ENCODE measurements at places on chromosomes 7 and 10.
A peak's percentile ranks its signal among the peaks of the same experiment; 100 is the strongest.

GRCh38 chr10:80493522-80494051 lies 39.5 kb downstream of the TSPAN14 start:
- no peak for DNase-seq

DNA sequence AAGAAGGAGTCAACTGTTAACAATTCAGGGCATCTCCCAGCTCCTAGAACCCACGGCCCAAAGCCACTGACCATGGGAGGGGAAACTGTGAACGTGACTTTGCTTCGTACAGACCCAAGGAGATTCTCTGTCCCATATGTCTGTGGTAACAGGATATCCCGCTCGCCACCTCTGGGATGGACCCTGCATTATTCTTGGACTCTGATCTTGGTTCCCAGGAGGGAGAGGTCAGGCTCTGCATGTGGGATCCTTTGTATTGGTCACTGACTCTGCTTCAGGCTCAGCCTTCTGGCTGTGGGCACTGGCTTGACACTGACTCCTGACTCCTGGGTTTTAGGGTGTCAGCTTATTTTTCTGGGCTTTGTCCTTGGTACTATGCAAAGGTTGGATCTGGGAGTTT lies 13.5 kb upstream of the MBL2 start:
- DNase-seq: no peak

- DNase-seq: no peak
Measured at GRCh38 chr7:106417273-106417902, 132.6 kb upstream of the NAMPT start.

DNA sequence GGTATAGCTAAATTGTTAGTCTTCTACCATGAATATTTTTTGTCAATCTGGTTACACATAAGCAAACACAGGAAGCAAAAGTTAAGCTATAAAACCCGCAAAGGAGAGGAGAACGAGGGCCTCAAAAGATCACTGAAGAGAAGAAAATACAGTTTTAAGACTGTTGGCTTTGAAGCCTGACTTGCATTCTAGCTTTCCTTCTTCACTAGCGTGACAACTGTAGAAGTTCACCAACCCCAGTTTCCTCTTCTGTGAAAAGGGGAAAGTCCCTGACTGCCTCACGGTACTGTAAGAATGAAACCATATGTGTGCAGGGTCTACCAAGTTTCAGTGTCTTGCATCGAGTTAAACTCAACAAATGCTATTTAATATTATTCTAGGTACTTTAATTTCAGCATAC lies 7.5 kb upstream of the LRRN3 start:
- DNase-seq: peak; percentile 78

- no peak for DNase-seq
Measured at GRCh38 chr7:119256001-119256400, 1017.0 kb upstream of the KCND2 start.

GRCh38 chr10:102230861-102231356 lies 4.8 kb downstream of the ELOVL3 start:
- DNase-seq: no peak

DNA sequence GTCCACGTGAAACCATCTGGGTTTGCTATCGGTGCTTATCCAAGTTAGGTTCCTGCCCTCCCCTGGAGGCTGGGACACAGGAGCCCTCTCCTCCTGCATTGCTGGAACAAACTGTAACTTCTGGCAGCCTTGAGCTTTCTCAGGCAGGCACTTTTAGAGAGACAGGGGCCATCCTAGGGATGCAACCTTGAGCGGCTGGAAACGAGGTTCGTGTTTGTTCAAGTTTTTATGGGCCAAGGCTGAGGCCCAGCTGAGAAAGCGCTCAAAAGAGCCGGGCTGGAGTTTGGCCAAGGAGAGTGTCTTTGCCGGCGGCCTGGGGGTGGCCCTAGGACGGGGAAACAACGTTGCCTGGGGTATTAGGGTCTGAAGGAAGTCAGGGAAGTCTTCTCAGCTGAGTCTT lies 5.5 kb upstream of the MMD2 start:
- DNase-seq: no peak

GRCh38 chr10:21039721-21040120 lies 142.6 kb upstream of the NEBL start:
- no peak for DNase-seq

DNA sequence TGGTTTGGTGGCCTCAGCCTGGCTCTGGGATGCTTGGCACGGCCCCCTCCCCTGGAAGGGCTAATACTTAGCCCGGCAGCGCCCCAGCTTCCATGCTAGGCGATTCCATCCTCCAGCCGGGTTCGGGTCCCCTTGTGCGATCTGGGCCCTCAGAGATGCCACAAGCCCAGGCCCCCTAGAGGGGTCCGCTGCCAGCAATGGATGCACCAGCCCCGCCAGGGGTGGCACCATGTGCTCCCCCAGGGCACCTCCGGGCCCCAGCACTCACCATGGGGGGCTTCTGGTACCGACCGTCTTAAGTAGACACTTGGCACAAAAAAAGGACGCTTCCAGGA lies 125.7 kb upstream of the KCTD7 start:
- DNase-seq: no peak

GRCh38 chr10:67978749-67979148 lies 94.3 kb downstream of the SIRT1 start:
- no peak for DNase-seq

DNA sequence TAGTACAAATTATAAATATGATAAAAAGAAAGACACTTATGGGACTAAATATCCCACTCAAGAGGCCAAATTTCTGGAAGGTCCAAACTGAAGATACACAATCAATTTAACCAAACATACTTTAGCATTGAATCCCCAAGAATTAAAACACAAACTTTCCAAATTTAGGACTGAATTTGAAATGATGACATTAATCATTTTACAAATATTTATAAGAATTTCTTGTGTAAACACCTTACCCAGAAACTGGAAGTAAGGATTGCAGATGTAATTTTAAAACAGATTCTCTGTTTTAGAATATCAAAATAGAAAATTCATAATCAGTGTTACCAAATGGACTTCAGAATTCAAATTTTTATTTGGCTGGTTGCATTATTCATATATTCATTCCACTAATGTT lies 588.2 kb upstream of the KCND2 start:
- no peak for DNase-seq

DNA sequence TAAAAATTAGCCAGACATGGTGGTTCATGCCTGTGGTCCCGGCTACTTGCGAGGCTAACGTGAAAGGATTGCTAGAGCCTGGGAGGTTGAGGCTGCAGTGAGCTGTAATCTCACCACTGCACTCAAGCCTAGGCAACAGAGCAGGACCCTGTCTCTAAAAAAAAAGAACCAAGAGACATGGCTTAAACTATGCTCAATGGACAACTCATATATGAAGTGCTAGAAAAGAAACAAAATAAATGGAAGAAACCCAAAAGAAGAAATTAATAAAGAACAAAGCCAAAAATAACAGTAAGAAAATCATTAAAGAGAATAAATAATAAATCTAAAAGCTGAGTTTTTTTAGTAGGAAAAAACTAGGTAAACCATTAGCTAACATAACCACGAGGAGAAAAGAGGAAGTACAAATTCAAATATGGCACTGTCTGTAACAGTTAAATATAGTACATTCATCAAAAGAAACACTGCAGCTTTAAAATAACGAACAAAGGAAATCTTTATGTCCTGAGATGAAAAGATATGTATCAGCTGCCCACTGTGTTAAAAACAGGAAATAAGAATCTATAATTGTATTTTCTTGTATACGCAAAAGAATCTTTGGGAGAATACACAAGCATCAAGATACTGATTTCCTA lies 48.7 kb downstream of the UPF2 start:
- DNase-seq: no peak

DNA sequence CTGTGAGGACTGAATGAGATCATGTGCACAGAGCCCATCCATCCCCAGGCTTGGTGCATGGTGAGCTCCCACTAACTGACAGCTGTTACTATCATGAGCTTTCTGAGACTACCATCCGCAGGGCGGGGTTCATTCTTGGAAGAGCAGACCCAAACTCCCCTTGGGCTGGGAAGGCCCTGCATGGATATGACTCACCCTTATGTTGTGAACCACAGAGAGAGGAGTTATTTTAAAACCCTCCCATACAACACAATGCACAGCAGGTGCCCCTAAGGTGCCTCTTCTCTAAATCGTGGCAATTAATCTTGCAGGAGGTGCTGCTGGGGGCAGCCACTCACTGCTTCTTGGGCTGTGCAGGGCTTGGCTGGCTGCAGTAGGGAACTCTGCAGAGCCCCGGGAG lies 219.1 kb downstream of the GFRA1 start:
- no peak for DNase-seq

GRCh38 chr7:71871446-71871845 lies 540.7 kb downstream of the CALN1 start:
- DNase-seq: no peak

DNA sequence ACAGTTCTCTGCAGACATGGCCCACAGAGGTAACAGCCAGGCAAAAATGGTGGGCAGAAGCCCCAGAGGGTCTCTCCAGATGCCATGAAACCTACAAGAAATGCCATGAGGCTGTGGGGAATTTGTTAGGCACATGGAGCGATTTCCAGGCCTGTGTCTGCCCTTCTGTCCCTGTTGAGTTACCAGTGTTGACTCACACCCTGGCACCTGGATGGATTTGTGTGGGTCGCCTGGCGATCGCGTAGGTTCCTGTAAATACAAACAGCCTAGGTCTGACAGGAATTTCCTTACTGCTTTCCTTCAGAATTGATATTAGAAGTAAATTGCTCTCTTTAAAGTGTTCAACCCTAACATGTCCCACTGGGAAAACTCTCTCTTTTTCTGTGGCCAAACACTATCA lies 164.9 kb upstream of the EEPD1 start:
- DNase-seq: no peak

DNA sequence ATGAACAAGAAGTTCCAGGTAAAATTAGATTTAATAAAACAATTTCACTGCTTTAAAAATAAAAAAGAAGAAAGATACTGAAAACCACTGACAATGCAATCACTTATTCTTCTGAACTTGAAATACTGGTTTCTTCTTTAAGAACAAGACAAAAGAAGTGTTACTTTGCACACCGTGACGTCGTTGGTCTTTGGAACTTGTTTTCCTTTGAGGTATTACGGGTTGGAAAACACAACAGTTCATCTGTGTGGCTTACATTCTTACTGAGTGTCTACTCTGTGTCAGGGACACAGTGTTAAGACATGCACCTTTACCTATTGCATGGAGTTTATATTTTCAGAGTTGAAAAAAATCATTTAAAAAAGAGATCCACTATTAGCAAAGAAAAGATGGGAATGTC lies 41.3 kb upstream of the UCN3 start:
- DNase-seq: no peak

DNA sequence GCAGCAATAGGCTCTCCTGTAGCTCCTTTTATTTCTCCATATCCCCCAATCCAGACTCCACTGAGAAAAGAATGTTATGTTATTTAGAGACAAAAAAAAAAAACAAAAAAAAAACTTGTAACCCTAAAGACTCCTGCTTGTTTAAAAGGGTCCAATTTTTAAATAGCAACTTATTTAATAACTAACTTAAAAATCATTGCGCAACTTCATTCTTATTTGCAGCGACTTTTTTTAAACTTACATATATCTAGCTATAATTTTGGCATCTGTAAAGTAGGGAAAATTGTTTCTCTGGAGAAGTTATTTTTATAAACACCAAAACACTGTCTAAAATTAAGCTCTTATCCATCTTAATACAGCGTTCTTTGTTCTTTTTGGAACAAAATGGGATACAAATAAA lies 59.0 kb upstream of the ZC3HAV1 start:
- DNase-seq: no peak

GRCh38 chr10:17076626-17077345 lies 52.8 kb downstream of the CUBN start:
- DNase-seq: no peak

DNA sequence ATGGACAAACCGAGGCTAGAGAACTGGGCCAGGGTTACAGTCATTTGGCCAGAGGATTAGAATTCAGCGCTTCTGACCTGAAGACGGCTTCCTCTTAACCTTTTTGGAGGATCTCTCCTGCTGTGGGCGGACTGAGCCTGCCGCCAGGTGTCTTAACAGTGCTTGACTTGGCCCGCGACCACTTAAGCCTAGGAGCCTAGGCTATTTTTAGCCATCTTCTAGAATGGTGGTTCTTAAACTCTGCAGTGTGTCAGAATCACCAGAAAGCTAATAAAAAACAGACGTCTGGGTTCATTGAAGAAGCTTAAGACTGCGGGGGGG lies 722 bp downstream of the MDH2 start:
- DNase-seq: no peak

GRCh38 chr7:44341401-44341800 lies 16.0 kb upstream of the CAMK2B start:
- no peak for DNase-seq

- DNase-seq: no peak
Measured at GRCh38 chr7:35694161-35694783, 663 bp downstream of the HERPUD2 start.

DNA sequence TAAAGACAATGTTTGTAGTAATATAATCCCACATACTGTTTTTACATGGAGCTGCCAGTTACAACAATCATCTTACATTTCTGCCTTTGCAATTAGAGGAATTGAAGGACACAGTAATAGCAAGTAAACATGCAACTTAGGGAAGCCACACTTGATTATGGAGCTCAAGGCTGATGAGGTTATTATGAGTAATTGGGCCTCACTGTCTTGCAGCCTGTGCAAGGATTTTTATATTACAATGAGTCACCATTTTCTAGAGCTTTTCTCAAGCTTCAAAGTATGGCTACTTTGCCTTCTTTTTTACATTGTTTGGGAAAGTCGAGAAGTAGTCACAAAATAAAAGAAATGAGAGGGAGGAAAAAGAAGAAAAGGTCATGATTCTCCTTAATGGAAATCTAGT lies 226.4 kb downstream of the KIAA1217 start:
- no peak for DNase-seq

GRCh38 chr7:25521236-25521635 lies 292.9 kb upstream of the NPVF start:
- no peak for DNase-seq

DNA sequence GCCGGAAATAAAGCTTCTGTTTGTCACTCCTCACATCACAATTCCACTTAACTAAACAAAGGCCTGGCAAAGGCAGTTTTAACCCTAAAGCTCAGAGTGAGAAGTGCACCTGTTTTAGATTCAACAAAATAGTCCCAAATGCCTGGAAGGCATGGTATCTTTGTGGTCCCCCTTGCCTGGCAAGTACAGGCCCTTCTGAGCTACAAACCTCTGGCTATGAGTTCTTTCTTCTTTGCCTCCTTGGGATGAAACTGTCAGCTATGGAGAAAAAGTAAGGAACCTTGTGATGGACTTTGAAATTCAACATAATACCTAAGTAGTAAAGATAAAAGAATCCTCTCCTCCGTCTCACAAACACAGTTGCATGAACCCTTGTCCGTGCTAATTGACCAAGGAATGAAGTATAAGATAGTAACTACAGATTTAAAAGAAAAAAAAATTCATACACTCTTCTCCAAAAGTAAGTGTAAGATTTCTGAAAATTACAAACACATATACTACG lies 244.5 kb upstream of the ETV1 start:
- no peak for DNase-seq

Measured in amniotic stem cell (primary cell).